ENCODE measurements at places on chromosomes 12 and 14.

- DNase-seq: no peak
These were observed 39.2 kb upstream of the PLXNC1 start for GRCh38 chr12:94109160-94109559.

DNA sequence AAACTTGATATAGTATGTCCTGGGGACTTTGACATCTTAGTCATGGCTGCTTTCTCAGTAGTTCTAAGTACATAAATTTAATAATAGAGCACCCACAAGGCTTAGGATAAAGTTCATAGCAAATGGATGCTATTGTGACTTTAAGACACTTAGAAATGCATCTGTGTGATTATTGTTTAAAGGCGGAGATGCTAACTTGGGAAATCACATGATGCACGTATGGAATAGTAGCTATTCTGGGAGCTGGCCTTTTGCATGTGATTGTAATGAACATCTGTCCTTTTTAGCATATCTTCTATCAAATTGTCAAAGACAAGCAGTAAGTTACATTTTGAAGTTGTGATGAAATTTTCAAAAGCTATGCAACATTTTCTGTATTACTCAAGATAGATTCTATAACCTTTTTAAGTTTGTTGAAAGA lies 46.7 kb upstream of the ATP2A2 start:
- DNase-seq: no peak

DNA sequence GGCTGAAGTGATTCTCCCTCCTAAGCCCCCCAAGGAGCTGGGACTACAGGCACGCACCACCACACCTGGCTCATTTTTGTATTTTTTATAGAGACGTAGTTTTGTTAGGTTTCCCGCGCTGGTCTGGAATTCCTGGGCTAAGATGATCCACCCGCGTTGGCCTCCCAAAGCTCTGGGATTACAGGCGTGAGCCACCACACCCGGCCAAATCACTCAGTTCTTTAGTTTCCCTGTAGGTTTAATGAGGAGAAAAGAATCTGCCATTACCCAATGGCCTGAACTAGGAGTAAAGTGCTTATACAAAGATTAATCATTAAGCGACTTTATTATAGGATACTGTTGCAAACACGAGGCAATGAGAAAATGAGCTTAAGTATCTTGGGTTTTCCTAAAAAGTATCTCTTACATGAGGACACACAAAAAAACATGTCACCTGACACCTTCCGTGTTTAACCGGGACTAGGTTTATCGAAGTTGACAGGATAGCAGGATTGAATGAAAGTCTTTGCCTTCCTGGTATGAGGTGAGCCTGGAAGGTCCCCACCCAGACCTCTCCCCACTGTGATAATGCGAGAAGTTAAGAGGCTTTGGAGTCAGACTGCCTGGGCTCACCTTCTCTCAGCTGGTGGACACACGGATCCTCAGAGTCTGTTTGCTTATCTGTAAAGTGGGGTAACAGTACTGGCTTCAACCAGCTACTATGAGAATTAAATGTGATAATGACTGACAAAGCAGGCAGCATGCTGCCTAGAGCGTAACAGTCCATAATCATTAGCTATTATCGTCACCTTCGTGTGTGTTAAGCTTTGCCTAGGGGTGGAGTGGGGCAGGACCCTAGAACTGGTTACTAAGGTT lies 133.5 kb upstream of the KRAS start:
- DNase-seq: no peak

- no peak for DNase-seq
These were observed 1.8 kb downstream of the IGF1 start for GRCh38 chr12:102478405-102479098.

Data from activated CD4-positive, CD25-positive, alpha-beta regulatory T cell treated with anti-CD3 and anti-CD28 coated beads, Interleukin-2, amount 50 U/mL, for 16 hours (primary cell).